GM23248 (cell line): ENCODE measurements at places on chromosomes 1 and 21. TPM values are rescaled to one million over a fixed set of nuclear protein-coding genes. Genes with fewer than 3 reads are reported as not detected.

DNA sequence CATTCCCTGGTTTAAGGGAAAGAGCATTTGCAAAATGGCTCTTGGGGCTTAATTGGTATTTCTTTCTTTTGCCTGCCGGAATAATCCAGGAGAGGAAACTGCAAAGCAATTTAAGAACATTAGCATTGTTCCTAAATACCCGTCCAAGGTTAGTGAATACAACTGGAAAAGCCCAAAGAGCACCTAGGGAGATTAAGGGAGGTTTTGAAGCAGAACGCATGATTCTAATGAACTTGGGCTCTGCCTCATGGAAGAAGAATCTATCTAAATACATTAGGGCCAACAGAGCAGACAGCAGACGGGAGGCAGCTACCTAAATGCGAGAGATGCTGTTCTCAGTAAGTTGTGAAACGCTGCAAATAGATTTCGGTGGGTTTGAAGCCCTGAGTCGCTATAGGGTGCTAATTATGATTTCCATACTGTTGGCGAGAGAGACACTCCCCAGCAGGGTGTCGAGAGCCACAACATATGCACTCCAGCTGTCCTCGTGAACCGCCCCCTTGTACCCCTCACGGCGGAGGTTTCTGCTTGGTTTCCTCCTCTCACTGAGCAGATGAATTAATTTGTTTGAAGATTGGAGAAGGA is 326.7 kb upstream of the CAMK1G start:
- no peak for DNase-seq

DNA sequence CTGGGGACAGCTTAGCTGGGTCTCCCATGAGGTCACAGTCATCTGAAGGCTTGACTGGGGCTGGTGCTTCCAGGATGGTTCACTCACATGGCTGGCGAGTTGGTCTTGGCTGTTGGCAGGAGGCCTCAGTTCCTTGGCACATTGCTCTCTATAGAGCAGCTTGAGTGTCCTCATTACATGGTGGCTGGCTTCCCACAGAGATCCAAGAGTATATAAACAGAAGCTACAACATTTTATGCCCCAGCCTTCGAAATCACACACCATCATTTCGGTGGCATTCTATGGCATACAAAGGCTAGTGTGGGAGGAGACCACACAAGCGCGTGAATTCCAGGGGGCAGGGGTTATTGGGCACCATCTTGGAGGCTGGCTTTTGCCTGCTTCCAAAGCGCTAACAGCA is 63.0 kb downstream of the ALPL start:
- no peak for DNase-seq

DNA sequence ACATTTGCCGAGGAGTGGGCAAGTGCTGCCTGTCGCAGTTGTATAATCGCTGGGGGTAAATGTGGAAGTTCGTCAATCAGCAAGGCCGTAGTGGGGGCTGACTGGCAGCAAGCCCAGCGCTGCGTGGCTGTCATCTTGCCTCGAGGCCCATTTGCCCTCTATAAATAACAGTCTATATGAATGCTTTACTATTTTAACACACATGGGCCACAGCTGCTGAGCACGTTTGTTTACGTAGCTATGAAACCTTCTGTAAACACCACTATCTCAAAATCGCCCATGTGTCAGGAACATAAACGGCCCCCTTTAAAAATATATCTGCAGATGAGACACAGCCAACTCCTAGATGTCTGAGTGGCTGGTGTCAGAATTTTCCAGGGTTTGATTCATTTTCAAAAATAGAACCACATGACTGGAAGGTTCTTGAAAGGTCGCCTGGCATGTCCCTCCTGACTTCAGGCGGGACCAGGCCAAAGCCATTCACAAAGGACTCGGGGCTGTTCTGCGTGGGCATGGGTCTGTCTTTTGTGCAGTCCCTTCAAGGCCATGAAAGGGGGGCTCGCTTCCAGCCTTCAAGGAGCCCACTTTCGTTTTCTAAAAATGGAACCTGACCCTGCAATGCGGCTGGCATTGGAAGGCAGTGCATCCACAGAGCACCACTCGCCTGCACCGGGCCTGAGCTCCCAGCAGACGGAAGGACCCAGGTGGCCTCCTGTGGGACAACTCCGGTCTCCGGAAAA is 205.5 kb downstream of the KCNJ6 start:
- DNase-seq, result no peak

The CHTOP gene
- polyA plus RNA-seq, result 42.2 and 44.2 TPM in 2 replicates

The UMODL1 gene
- not detected in 2 replicates for polyA plus RNA-seq

The PARS2 gene
- 4.1 and 5.2 TPM in 2 replicates for polyA plus RNA-seq
